Kidney glomerular epithelial cell (primary cell): ENCODE measurements at places on chromosomes 5 and 9.

DNA sequence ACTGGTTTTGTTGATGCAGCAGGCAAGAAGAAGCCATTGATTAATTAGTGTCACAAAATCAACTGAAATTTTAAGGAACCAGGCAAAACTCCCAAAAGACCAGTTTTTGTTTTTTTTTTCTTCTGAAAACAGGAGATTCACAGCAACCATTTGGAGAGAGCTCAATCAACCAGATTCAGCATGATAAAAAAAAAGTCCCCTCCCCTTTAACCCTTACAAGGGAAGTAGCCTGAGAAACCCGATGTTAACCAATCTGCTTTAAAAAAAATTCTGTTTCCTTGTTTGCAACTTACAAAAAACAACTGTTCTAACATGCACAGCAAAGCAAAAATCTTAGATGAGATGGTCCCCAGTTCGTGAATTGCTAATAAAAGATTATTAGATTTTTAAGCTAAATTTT is 59.7 kb downstream of the HMHB1 start:
- DNase-seq: no peak

- DNase-seq: peak; percentile 14
Observed at GRCh38 chr9:96661711-96662110, 6.6 kb upstream of the PRXL2C start.

DNA sequence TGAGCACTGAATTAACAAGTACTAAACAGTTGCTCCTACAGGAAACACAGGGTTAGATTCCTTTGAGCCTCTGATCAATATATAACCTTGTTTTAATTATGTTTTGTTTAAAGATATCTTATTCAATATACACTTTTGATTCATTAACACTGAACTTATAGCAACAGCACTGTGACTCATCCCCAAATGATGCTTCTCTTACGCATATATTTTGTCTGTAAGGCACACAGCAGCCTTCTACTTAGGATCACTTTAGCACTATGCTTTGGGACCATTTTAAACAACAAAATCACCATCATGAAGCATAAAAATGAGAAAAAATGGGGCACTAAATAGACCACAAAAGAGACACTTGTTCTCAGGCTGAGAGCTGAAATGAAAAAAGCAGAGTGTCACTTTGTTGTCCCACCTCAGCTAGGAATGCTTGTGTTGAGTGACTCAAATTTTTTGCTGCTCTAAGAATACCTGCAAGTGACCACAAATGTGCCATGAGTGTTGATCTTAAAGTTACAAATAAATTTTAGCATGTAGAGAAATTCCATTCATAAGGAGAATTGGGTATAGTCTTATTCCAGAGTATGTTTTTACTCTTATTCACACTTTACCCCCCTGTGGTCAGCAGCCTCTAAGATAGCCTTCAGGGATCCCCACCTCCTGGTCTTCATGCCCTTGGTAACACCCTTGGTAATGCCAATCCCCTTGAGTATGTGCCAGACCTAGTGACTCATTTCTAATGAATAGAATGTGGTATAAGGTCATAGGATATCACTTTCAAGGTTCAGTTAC is 252.7 kb upstream of the IL12B start:
- peak; percentile 4 for DNase-seq

DNA sequence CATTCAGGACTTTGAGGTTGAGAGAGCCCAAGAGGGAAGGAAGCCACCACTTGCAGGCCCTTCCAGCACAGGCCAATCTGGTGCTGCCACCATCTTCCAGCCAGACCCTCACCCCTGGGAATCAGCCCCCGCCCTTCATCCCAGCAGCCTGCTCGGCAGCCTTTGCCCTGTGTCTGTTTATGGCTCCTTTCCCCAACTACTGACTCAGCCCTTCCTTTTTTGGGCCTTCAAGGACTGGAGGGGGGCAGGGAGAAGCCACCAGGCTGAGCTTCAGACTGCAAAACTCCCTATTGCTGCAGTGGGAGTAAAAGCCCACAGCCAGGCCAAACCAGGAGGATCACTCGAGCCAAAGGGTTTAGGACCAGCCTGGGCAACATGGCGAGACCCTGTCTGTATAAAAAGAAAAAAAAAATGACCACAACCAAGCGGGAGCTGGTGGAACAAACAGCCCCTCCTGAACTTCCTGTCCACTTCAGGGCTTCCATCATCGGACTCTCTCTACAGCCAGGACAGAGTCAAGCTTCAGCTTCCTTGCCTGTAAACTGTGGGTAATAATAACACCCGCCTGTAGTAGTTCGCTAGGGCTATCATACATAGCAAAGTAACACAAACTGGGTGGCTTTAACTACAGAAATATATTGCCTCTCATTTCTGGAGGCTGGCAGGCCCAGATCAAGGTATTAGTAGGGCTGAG is 85.9 kb upstream of the IL17B start:
- no peak for DNase-seq

- DNase-seq: peak; percentile 1
Observed at GRCh38 chr9:29044959-29045358, 1471.7 kb upstream of the C9orf72 start.

GRCh38 chr9:122172131-122172530 is 12.4 kb downstream of the MORN5 start:
- no peak for DNase-seq

- DNase-seq: no peak
Observed at GRCh38 chr9:70945301-70945700, 176.1 kb downstream of the TRPM3 start.

DNA sequence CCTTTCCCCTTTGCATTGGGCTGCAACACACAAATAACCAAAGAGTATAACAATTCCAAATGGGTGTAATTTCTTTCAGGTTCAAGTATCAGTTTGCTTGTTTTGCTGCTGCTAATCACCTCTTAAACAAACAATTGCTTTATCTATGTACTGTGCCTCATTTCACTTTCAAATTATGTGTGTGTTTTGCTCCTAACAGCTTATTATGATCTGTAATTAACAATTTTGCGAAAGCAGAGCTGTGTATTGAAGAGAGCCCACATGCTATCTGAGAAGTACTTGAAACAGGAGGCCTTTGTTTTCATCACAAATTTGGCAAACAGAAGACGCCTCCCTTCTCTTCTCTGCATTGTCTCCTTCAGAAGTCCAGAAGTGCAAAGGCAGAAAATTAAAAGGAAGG is 312.0 kb downstream of the TLE1 start:
- no peak for DNase-seq

- DNase-seq: no peak
Observed at GRCh38 chr5:173530547-173530946, 85.9 kb downstream of the BOD1 start.

DNA sequence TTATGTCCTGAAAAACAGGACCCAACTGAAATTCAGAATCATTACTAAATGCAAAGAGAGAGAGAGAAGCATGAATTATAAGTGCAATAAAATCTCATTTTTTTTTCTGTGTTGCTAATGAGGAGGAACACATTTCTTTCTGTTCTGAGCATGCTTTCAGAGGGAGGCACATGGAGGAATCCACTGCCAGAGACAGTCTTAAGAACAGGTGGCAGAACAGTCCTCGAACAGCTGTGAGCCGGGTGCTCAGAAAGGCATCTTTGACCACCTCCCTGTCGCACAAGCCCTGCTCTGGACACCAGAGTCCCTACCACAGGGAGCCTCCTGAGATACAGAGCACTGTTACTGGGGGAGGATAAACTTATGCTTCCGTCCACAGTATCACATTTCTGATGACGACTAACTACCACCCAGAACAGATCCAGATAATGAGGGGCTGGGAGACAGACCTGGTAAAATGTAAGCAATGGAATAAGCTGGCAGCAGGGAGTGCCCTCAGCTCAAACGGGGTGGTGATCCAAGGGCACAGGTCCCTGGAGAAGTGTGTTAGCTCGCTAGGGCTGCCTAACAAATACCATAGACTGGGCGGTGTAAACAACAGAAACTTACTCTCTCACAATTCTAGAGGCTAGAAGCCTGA is 134.0 kb downstream of the SLC1A3 start:
- DNase-seq: no peak

GRCh38 chr5:142057697-142058056 is 44.9 kb upstream of the GNPDA1 start:
- no peak for DNase-seq

GRCh38 chr5:50958852-50959457 is 292.5 kb downstream of the PARP8 start:
- DNase-seq: no peak

- DNase-seq: peak; percentile 73
Observed at GRCh38 chr5:16812911-16813310, 123.2 kb downstream of the MYO10 start.

- DNase-seq: no peak
Observed at GRCh38 chr5:15103130-15103529, 231.6 kb upstream of the ANKH start.

DNA sequence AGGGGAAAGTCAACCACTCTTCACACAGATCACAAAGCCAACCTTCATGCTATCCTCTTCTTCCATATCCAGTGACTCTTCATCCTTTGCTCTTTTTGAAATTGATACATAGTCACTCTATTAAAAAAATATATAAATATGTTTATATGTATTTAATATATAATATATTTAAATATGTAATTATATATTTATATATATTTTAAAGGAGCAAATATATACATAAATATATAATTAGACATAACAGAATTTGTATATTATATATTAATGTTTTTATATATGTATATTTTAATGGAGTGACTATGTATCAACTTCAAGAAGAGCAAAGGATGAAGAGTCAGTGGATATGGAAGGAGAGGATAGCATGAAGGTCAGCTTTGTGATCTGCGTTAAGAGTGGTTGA is 374.9 kb downstream of the CDH9 start:
- DNase-seq: no peak

DNA sequence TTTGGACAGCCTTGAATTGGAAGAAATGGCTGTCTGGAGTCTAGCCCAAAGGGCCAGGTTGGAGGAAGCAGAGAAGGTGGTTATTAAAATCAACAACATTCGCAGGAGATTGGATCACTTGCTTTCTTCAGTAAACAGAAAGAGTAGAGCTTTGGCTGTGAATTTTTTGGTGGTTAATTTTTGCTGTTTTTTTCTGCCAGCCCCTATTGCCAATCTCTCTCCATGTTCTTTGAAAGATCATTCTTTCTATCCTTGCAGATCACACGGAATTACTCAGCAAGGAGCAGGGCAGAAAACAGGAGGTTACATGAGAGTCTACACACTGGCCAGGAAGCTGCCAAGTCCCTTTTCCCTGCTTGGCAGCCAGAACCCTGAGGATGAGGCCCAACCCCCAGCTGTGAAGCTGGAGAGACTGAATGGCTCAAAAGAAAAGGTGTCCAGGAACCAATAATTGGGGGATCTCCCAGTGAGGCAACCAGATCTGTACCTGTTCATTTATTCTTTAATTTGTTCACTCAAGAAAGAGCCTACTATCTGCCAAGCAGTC is 13.0 kb downstream of the GLRX start:
- DNase-seq: no peak

GRCh38 chr5:137880313-137880712 is 8.9 kb upstream of the PKD2L2 start:
- DNase-seq: no peak

- no peak for DNase-seq
Observed at GRCh38 chr5:44189255-44189654, 200.0 kb downstream of the FGF10 start.

GRCh38 chr5:140311011-140311467 is 8.1 kb upstream of the PFDN1 start:
- peak; percentile 83 for DNase-seq
